ENCODE measurements at places on chromosomes 2 and 18.

- peak; percentile 38 for DNase-seq
Observed at GRCh38 chr18:3177902-3178687, 41.7 kb downstream of the MYOM1 start.

- DNase-seq = no peak
Observed at GRCh38 chr18:74665905-74666304, 68.2 kb downstream of the ZNF407 start.

GRCh38 chr2:80815259-80815658 lies 510.7 kb upstream of the LRRTM1 start:
- no peak for DNase-seq

DNA sequence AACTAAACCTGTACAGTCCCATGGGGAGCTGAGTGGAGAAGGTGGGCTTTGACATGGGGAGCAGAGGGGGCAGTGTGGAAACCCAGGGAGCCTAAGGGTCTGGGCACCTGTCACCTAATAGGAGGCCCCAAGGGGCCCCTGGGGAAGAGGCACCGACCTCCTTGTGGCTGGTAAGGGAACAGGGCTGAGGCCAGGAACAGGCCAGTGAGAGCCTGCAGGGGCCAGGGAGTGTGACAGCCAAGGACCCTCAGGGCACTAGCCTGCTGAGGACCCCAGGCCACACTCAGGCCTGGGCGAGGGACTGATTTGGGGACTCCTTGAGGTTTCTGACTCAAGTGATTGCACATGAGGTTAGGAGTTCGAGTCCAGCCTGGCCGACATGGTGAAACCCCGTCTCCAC lies 24.5 kb upstream of the ALPP start:
- DNase-seq = no peak

DNA sequence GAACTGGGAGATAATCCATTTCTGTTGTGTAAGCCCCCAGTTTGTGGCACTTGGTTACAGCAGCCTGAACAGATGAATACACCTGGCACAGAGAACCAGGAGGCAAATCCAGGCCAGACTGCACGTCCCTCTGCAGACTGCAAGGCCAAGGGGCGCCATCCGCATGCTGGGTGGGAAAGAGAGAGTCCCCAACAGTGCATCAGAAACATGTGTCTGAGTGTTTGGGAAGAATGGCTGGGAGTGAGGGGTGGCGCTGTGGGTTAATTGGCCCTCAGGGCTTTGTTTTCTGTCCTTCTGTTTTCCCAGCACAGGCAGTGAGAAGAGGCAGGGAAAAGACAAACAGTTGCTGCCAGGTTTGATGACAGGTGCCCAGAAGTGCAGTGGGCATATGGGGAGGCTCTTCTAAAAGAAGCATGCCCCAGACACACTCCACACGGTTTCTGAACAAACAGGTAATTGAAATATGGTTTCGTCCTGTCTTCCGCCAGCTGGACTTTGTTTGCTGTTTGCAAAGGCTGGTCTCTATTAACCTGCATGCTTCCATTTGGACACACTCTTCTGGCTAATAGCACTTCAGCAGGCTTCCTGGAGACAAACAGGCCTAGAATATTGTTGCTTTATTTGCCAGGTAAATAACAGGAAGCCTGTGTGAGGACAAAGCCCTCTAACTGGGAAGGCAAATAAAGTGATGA lies 43.4 kb upstream of the SEC11C start:
- DNase-seq = no peak

DNA sequence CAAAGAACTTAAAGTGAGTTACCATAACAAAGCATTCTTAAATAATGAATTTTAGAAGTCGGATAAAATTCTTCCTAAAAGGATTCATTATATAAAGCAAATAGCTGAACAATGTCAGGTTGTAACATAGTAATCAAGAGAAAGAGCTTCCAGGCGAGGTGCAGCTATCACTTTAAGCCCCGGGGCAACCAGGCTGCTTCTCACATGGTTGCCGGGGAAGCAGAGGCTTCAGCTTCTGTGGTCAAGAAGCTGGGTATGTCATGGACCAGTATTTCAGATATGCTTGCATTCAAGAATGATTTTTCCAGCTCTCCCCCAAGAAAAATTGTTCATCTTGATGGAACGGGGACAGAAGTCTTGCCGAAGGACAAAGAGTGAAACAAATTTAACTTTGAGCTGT lies 23.6 kb upstream of the KYNU start:
- DNase-seq = no peak

- DNase-seq = peak; percentile 57
Observed at GRCh38 chr18:13217971-13218367, 591 bp upstream of the LDLRAD4 start.

DNA sequence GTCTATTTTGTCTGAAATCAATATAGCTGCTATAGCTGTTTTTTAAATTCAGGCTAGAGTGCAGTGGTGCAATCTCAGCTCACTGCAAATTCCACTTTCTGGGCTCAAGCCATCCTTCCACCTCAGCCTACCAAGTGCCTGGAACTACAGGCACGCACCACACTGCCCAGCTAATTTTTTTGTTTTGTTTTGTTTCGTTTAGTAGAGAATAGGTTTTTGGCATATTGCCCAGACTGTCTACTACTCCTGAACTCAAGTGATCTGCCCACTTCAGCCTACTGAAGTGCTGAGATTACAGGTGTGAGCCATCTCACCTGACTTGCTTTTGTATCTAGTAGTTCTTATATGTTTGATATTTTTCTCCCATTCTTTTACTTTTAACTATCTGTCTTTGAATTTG lies 259.7 kb downstream of the CDH19 start:
- no peak for DNase-seq

DNA sequence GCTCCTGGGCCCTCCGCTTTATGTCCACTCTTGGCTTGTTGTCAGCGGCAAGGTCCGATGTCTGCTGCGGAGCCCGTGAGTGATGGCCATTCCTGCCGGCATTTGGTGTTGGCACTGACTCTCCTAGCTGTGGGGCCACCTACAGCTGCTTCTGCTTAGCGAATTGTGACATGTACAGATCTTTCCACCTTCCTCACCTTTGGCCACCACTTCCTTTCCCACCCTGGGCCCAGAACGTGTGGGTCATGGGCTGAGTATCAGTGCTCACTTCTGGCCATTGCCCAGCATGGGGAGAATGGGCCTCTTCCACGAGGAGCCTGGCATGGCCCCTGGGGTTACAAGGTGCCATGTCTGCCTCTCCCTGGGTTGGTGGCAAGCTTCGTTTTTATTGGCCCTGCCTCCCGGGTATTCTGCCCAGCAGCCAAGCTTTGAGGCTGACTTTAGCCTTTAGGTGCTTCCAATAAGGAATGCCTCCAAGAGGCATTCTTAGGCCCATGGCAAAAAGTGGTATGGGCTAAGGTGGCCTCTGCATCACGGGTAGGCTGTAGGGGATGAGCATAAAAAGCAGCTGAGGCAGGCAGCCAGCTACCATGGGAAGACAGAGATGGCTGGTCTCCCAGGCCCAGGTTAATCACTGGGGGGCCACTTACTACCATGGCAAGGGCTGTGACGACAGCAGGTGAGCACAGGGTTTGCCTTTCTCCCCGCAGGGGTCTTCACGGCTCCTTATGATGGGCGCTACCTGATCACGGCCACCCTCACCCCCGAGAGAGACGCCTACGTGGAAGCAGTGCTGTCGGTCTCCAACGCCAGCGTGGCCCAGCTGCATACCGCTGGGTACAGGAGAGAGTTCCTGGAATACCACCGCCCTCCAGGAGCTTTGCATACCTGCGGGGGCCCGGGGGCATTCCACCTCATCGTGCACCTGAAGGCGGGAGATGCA lies 65.8 kb downstream of the EMILIN2 start:
- DNase-seq = no peak

- DNase-seq = no peak
Observed at GRCh38 chr2:2026851-2027250, 282.5 kb upstream of the PXDN start.

- DNase-seq = no peak
Observed at GRCh38 chr2:238696786-238697185, 151.1 kb upstream of the TWIST2 start.

GRCh38 chr2:122029456-122029855 lies 274.0 kb downstream of the TSN start:
- DNase-seq = no peak

GRCh38 chr2:70083344-70084156 lies 3.7 kb upstream of the PCBP1 start:
- no peak for DNase-seq

GRCh38 chr2:220175967-220176366 lies 548.5 kb downstream of the SLC4A3 start:
- no peak for DNase-seq

DNA sequence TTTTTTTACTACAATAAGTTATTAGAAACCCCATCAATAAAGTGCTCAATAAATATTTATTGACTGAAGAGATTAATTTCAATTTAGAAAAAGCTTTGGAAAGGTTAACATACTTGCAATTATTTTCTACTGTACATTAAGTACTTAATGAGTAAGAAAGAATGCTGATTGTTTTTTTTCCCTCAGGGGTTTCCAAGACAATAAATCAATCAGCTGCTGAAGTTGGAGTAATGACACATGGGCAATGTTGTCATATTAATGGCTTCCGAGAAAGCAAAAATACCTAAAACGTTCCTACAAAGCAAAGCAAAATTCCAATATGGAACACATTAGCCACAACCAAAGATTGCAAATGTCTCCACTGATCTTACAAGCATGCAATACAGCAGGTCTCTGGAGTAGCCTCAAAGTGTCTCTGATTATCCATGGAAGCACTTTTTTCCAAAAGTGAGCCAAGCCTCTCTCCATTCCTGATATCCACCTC lies 66.7 kb downstream of the ZC3H6 start:
- DNase-seq = no peak

DNA sequence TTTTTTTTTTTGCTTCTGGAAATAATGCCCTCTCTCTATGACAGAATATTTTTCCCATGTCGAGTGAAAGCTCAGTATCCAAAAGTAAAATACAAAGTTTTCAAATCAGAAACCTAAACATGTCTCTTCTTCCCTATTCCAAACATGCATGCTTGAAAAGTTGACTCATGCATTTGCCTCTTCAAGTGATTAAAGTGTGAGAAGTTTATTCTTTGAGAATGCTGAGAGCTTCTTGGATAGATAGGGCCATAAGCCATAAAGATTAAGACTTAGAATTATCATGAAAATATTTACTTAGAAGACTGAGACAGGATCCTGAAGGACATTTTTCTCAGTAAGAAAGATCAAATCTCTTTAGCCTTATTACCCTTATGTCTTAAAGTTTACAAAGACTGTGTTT lies 98.6 kb upstream of the EPB41L5 start:
- DNase-seq = no peak

- DNase-seq = no peak
Observed at GRCh38 chr2:144659731-144660275, 139.9 kb upstream of the ZEB2 start.
